ENCODE measurements at places on chromosomes 1 and 21.

GRCh38 chr1:226671277-226671676 is 67.8 kb downstream of the ITPKB start:
- no peak for DNase-seq

GRCh38 chr1:9413071-9413876 is 120.6 kb downstream of the SPSB1 start:
- DNase-seq, result peak; percentile 88

GRCh38 chr1:203317429-203318228 is 12.3 kb downstream of the BTG2 start:
- no peak for DNase-seq

DNA sequence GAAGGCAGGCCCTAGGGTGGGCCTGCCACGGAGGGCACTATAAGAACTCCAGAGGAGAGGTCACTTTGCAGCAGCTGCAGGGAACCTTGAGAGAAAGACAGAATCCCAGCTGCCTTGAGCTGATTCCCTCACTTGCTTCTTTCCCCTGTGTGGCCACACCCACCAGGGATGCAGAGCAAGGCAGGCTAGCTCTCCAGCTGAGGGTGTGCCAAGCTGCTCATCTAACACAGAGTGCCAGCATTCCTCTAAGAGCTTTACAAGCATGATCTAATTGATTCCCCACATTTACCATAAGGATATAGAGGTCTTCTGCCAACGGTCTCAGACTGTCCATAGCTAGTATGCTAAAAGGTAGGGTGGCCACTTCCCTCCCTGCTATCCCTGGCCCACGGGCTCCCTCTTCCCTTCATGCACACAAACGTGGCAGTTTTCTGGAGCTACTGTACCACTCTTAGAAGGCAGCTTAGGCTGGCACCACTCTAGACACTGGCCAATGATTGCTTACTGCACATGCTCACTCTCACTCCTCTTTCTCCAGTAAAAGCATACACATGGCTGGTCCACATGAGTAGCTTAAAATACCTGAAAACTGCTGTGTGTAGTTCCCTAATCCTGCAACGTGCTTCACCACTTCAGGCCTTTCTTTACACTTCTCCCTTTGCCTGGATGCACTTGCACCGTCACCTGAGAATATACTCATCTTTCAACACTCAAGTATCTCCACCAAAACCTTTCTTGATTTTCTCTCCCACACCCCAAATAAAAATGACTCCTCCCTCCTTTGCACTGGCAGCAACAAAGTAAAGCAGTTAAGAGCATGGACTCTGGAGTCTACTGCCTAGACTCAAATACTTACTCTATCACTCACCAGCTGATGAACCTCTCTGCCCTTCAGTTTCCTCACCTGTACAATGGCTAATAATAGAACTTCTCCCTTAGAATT is 57.7 kb downstream of the DMAP1 start:
- no peak for DNase-seq

GRCh38 chr1:54354899-54355298 is 51.3 kb downstream of the SSBP3 start:
- DNase-seq, result no peak

- DNase-seq, result no peak
These were observed 59.9 kb downstream of the ADSS2 start for GRCh38 chr1:244391761-244392160.

GRCh38 chr1:162389971-162390370 is 8.4 kb downstream of the C1orf226 start:
- DNase-seq, result no peak

GRCh38 chr21:32954353-32954752 is 71.4 kb upstream of the OLIG2 start:
- DNase-seq, result no peak

DNA sequence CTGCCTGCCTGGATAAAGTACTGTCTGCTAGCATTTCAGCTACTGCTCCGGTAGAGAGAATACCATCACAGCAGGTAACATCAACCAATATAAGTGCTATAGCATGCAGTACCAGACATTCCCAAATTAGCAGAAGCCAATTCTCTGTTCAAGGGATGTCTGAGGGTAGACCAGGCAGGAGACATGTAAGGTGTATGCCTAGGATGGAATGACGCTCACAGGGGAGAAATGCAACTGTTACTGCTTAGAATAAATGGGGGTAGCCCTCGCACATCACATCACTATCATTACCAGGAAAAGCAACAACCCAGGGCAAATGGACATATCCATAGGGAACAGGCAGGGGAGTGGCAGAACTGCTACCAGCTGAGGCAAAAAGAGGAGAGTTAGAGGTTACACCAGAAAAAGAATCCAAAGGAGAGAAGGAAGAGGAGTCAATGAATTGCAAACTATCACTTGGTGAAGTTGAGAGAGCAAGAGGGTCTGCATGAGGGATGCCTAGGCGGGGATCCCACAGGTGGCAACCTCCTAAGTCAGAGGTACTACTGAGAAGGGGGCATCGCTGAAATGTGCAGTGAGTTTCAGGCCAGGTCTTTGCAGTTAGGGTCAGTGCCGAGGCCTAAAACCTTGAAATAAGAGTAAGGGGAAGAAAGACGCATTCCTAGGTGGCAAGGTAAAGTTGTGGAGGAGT is 1.1 kb downstream of the UBE2Q1 start:
- DNase-seq, result no peak

GRCh38 chr1:237416924-237417655 is 375.1 kb downstream of the RYR2 start:
- no peak for DNase-seq

GRCh38 chr1:111236379-111236778 is 8.9 kb downstream of the CHI3L2 start:
- no peak for DNase-seq

DNA sequence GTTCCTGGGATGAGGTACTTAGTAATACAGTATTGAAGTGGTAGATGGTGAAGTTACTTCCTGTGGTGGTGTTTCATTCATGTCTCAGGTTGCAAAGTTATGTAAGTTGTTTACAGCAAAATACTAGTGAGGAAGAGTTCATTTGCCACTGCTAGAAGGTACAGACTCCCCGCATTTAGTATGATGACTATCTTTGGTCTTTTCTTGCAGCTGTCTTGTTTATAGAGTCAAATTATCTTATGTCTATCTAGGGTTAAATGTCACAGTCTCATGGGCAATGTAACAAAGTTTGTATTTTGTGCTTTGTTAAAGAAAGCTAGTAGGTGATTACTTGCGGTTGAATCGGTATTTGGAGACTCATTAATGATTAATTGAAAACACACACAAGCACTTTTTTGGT is 50.2 kb downstream of the LRRC8D start:
- DNase-seq, result no peak

DNA sequence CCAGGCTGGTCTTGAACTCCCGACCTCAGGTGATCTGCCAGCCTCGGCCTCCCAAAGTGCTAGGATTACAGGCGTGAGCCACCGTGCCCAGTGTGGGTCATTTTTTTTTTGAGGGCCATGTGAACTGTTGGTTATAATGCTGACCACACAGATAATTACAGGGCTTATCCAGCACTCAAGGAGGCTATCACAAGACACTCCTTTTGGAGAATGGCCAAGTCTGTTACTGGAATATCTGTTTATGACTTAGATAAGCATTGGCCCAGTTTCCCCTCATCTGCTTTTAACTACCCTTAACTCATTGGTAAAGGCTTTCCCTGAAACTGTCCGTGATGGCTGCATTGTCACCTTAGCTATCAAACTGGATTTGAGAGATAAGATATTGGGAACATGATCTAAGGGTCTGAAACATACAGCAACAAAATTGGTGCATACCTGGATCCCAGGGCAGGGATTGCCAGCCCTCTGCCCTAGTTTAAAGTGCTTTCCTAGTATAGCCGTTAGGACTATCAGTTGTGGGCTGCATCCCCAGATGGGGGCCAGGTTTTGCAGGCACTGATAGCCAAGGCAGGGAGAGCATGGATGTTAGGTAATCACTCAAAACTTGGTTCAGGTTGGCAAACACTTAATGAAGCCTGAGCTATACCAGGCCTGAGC is 15.6 kb downstream of the SZT2 start:
- no peak for DNase-seq

DNA sequence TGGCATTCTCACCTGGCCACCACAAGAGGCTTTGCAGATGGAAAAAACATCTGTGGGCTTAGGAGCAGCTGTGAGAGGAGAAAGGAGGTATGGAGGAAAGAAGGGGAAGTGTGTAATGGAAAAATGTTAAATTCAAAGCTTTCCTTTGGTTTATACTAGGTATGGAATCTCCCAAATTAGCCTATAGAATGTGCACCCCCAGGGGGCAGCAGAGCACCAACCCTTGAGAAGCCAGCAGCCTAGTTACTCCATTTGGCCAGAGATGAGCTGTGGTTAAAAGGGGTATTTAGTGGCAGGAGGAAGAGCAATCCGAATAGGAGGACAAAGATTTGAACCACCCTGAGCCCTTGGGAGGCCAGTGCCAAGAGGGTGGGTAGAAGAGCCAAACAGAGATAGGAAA is 97.5 kb upstream of the CTTNBP2NL start:
- DNase-seq, result peak; percentile 36

Data from GM19239 (cell line).